ENCODE measurements at places on chromosomes 1 and 21.

DNA sequence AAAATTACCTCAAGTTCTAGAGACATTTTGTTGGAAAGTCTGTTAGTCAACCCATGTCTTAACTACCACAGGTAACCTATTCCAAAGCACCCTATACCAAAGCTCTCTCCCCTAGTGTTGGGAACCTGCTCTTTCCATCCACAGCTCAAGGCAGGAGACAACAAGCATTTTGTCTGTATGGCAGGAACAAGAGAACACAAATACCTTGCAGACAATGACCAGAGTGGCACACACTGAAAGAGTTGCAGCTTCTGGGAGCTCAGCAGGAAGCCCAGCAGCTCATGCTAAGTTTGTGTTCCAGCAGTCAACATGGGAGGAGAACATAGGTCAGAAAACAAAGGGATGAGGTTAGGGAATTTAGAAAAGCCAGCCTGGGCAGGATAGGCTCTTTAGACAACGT is 300.8 kb downstream of the HHIPL2 start:
- no peak for DNase-seq

DNA sequence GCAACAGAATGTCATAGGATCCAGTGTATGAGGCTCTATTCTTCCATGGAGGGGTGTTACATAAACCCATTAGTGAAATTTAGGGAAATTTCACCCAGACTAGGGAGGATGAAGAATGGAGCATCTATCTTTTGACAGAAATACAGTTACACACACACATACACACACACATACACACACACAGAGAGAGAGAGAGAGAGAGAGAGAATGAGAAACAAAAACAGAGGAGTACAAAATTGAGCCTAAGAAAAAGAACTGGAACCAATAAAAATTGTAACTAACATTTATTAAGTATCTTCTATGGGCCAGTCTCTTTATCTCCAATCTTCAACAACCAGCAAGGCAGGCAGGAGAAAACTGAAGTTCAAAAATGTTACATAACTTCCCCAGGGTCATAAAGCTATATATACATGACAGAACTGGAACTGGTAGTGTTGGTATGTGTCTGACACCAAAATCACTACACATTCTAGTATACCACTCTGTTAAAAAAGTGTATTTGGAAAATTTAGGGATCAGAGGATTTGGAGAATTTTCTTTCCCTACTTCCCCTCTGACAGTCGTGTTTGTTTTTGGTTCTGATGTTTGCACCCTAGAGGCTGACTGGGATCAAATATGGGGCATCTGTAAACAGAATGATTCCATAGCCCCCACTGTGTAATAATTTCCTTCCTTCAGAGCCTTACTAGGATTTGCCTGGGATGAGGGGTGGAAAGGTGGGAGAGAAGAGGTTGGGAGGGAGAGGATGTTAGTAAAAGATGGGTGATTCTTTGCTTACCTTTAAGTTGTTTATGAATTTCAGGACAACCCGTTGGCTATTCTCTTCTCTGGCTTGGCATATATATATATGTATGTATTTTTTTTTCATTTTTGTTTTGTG is 1.0 kb upstream of the ZFYVE9 start:
- no peak for DNase-seq

DNA sequence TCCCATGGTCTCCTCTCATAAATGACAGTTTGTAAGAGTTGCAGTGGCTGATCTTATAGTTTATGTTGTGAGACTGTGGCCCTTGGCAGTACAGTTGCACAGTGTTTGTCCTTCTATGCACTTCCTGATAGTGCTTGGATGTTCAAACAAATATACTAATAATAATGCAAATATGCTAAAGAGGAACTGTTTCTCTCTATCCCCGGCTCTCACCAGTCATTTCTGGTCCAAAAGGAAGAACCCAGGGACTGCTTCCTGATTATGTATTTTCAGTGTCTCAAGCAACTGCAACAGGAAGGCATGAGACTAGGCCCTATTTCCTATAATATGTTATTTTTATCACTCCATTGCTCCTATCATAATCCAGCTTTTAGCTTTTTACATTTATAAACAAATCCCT is 17.0 kb upstream of the SUCO start:
- no peak for DNase-seq

DNA sequence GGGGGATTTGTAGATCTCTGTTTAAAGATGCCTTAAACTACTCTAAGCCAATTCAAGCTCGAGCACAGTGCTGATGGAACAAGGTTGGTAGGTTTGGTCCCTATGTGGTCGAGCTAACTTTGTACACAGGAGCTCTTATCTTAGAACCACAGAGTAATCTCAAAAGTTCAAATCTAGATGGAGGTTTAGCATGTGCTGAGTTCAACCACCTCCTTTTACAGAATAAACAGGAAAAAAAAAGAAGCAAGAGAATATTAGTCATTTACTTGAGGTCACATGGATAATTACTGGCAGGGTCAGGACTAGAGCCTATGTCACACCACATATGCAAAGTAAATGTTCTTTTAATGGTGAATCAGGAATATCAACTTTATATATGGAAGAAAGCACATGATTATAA is 86.2 kb downstream of the DTL start:
- DNase-seq: no peak

GRCh38 chr1:181038399-181038873 is 4.7 kb downstream of the MR1 start:
- DNase-seq: peak; percentile 71

GRCh38 chr1:24915816-24916602 is 14.1 kb downstream of the RUNX3 start:
- DNase-seq: no peak

DNA sequence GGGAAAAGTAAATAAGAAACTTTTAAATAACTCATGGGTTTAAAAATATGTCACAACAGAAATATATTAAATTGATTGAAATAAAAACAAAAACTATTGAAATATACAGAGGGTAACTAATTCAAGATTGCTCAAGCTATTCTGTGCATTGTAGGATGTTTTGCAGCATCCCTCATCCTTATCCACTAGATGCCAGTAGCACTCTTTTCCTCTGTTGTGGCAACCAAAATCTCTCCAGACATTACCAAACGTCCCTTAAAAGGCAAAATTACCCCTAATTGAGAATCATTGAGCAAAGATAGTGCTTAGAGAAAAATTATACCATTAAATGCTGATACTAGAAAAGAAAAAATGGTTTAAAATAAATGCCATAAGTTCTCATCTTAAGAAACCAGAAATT is 682.6 kb downstream of the RWDD3 start:
- peak; percentile 45 for DNase-seq

- DNase-seq: no peak
Measured at GRCh38 chr1:115156826-115157468, 67.6 kb upstream of the TSPAN2 start.

DNA sequence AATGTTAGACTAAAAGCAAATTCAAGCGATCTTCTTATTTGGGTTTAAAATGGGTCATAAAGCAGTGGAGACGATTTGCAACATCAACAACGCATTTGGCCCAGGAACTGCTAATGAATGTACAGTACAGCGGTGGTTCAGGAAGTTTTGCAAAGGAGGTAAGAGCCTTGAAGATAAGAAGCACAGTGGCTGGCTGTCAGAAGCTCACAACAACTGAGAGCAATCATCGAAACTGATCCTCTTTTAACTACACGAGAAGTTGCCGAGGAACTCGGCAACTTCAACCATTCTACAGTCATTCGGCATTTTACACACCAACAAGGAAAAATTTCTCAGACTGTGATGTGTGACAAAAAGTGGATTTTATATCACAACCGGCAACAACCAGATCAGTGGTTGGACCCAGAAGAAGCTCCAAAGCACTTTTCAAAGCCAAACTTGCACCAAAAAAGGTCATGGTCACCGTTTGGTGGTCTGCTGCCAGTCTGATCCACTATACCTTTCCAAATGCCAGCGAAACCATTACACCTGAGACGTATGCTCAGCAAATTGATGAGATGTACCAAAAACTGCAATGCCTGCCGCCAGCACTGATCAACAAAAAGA is 47.9 kb downstream of the ASH1L start:
- DNase-seq: no peak

GRCh38 chr1:192830595-192831246 is 21.9 kb downstream of the RGS2 start:
- no peak for DNase-seq

DNA sequence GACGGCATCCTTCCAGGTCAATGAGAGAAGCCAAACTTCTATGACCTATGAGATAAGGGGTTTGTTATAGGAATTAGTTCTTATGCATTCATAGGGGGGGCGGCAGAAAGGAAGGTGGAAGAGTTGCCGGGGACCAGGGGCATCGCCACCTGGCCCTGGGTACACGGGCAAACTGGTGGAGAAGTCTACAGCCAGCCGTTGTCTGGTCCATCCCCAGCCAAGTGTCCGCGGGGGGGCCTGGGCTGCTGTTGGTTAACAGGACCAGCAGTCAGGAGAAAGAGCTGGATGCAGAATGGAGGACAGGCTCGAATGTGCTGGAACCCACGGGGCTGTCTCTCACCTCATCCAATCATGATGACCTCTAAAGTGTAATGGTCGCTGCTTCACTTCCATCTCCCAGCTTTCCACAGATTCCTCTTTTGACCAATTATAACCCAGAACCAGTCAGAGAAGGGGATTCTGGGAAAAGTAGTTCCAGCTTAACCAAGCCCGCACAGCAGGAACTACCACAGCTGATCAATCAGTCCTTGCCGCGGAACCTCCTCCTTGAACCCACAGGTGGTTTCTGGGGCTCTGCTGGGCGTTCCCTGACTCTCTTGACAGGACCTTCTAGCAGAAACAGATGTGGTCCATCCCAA is 17.8 kb downstream of the TMEM51 start:
- no peak for DNase-seq

GRCh38 chr1:84398175-84399155 is at the start of gene DNASE2B:
TSS of gene DNASE2B (plus strand) at chr1:84398484. CDS start at chr1:84398565, 81 bp downstream.
- DNase-seq: no peak

DNA sequence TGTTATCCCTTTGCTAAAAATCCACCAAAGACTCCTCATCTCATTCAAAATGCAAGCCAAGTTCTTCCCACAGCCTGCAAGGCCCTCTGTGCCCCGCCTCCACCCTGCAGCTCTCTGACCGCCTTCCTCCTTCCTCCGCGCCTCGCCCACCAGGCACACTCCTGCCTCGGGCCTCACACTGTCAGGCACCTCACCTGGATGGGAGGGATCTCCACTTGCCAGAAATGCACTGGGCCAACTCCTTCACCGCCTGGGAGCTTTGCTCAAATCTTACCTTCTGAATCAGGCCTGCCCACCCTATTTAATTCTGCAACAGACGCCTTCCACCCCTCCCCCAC is 26.2 kb downstream of the PGBD5 start:
- DNase-seq: no peak

DNA sequence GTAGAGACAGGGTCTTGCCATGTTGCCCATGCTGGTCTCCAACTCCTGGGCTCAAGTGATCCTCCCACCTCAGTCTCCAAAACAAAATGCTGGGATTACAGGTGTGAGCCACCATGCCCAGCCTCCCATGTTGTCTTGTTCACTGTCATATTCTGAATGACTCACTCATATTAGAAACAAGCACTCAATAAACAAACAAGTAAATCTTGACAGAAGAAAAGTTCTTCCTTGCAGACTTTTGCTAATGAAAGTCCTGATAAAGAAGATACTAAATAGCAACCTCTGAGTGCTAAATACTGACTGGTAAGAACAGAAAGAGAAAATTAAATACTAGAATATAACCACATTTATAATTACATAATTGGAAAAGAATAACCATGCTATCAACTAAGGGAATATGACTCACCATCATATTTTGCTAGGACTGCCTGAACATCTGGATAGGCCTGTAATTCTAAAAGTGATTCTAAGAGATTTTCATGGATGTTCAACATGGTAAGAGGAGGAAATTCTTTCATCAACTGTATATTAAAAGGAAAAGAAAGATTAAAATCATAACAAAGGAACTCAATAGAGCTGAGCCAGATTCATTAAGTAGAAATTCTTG is 37.3 kb downstream of the ST7L start:
- DNase-seq: no peak

DNA sequence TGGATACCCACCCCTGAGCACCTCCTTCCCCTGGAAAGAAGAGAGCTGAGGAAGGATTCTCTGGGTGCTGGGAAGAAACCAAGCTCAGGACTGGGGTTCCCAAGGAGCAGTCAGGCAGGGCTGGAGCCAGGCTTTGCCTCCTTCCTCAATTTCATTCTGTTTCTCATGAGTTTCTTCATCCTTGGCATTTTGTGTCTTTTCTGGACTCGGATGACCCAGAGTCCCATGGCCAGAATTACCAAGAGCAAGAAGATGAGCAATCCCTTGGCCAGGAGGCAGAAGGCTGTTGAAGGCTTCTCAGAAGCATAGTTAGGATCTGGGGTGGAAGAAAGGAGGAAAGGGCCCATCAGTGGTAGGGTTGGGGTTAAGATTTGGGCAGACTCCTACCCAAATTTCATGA is 2.5 kb downstream of the SLAMF9 start:
- DNase-seq: no peak

- DNase-seq: no peak
Measured at GRCh38 chr1:107739201-107739600, 225.8 kb downstream of the VAV3 start.

GRCh38 chr1:8392522-8392921 is 74.6 kb downstream of the SLC45A1 start:
- DNase-seq: no peak

- DNase-seq: no peak
Measured at GRCh38 chr1:236748268-236748870, 46.7 kb upstream of the MTR start.

DNA sequence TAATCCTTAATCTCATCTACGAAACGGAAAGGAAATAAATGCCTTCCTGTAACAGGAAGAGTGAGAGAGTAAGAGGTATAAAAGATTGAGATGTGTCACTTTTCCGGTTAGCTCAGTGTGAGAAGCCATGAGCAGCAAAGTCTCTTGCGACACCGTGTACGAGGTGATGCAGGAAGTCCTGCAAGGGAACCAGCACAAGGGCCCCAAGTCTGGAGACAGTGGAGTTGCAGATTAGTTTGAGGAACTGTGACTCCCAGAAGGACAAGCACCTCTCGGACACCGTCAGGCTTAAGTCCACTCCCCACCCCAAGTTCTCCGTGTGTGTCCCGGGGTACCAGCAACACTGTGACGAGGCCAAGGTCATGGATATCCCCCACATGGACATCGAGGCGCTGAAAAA is 592.3 kb upstream of the ADGRL2 start:
- DNase-seq: no peak

GRCh38 chr1:230142608-230143210 is 75.7 kb downstream of the GALNT2 start:
- DNase-seq: peak; percentile 6

Data from COR-L47 (cell line).